ENCODE measurements at places on chromosomes 2 and 18.

DNA sequence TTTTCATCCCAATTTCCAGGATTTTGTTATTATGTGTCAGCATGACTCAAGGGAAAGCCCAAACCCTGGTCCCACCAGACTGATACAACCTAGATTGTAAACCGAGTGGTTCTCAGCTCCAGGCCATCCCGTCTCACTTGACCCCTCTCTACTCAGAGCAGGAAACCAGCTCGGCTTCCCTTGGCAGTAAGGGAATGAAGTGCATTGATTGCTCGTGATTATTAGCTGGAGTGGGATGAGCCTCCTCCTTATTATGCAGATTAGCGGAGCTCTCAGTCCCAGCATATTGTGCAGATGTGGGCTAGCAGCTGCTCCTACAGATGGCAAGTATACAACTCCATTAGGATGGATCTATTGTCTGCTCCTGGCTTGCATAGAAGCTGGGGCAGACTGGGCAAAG lies 167.6 kb downstream of the LNPK start:
- no peak for DNase-seq

DNA sequence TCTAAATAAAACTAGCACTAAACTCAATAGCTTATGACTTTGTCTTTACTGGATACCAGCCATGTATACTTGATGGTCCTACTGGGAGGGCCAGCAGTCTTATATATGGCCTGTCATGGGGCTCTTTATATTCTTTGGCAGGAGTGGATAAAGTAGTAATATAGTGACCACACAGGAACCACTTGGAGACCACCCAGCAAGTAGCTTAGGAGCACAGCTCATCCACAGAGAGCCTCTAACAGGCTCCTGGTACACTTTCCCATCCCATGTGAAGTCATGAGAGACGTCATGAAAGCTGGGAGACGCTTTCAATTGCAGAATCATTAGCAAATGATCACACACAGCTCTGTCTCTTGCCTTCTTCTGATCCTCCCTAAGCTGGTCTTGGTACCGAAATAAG lies 360.9 kb upstream of the ACVR2A start:
- DNase-seq, result no peak

GRCh38 chr2:98749066-98749450 lies 18.1 kb upstream of the MGAT4A start:
- DNase-seq, result no peak

DNA sequence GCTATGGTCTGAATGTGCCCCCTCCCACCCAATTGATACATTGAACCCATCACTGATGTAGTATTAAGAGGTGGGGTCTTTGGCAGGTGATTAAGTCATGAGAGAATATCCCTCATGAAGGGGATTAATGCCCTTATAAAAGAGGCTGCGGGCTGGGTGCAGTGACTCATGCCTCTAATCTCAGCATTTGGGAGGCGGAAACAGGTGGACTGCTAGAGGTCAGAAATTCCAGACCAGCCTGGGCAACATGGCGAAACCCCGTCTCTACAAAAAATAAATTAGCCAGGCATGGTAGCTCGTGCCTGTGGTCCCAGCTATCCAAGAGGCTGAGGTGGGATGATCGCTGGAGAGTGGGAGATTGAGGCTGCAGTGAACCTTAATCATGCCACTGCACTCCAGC lies 14.3 kb downstream of the POLR2D start:
- DNase-seq, result no peak

DNA sequence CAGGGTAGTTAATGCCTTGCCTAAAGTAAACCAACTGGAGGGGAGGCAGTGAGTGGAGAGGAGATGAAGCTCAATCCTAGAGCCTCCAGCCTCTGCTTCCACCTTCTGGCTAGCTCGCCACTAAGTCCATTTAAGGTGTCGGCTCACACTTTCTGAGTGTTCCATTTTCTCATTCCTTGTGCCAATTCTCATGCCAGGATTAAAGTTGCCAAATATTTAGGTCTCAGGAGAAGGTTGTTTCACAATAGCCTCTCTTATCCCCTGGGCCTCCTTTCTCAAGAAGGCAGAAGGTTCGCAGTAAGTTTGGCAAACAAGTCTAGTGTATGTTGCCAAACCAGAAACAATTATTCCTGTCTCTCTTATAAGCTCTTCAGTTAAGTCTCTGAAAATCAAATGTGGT lies 57.2 kb downstream of the TACR1 start:
- DNase-seq, result no peak

Data from HS-5 (cell line).